Non-pigmented ciliary epithelial cell (primary cell): ENCODE measurements at places on chromosomes 2 and 18.

- no peak for DNase-seq
These were observed 55.2 kb downstream of the RASGRP3 start for GRCh38 chr2:33531549-33532059.

GRCh38 chr2:196160101-196160500, 11.3 kb downstream of the STK17B start:
- DNase-seq, result peak; percentile 88

DNA sequence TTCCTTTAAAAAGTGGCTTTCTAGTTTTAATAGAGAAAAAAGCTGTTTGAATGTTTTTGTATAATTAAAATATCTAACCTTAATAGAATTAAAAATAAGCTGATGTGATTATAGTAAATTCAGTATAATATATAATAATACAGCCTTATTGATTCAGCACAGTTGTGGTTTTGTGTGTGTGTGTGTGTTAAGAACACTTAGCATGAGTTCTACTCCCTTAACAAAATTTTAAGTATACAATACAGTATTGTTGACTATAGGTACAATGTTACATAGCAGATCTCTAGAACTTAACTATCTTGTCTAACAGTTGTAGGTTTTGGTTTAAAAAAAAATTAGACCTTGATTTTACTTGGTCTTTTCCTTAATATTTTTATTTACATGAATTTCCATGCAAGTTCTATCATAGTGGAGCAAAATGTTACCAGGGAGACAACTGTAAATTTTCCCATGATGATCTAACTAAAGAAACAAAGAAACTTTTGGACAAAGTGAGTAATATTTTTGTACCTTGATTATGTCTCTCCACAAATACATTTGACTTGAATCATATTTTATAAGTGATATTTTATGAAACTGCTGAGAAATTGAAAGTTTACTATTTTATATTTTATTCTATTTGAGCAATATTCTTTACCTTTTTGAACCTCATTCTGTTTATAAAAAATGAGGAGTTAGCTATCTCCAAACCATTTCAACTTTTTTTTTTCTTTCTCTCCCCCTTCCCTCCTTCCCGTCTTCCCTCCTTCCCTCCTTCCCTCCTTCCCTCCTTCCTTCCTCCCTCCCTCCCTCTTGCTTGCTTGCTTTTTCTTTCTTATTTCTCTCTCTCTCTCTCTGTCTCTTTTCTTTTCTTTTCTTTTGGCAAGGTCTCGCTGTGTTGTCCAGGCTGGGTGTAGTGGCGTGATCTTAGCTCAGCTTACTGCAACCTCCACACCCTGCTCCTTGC, 46.3 kb downstream of the ZC3H6 start:
- DNase-seq, result peak; percentile 20

GRCh38 chr2:101608408-101609310, 88.8 kb upstream of the MAP4K4 start:
- no peak for DNase-seq

- DNase-seq, result no peak
These were observed 497.2 kb downstream of the THSD7B start for GRCh38 chr2:137262594-137262993.

- DNase-seq, result no peak
These were observed 2.0 kb downstream of the XPO1 start for GRCh38 chr2:61536180-61536571.

DNA sequence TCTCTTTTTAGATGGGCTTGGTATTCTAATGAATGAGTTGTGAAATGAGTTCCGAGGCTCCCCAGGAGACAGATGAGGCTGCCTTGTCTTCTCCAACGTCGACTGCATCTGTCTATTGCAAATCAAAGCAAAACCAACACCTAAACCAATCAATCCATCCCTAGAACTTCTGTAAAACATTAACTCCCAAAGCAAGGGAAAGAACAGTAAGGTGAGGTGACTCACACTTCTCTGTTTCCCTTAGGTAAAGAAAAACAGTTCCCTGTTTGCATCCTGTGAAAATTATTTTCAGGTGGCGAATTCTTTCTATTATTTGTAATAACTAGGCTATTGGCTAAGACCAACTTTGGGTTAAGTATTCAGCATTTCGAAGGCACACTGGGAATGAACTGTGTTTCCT, 249.4 kb downstream of the EPHA4 start:
- DNase-seq, result no peak

GRCh38 chr2:55932843-55933242, 9.3 kb upstream of the EFEMP1 start:
- no peak for DNase-seq

GRCh38 chr2:71460595-71461303, 7.4 kb downstream of the DYSF start:
- DNase-seq, result no peak

DNA sequence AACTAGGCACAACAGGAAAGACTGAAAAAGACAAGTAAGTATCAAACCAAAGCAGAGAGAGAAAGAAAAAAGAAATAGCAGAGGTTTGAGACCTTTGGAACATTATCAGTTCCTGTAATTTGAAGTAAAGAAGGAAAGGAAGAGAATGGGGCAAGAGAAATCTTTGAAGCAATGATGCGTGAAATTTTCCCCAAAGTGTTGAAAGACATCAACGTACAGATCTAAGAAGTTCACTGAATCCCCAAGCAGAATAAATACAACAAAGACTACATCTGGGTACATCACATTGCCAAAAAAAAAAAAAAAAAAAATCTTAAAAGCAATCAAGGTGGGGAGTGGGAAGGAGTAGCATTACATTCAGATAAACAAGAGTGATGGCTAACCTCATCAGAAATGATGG, 6.0 kb upstream of the SLC30A6 start:
- no peak for DNase-seq

DNA sequence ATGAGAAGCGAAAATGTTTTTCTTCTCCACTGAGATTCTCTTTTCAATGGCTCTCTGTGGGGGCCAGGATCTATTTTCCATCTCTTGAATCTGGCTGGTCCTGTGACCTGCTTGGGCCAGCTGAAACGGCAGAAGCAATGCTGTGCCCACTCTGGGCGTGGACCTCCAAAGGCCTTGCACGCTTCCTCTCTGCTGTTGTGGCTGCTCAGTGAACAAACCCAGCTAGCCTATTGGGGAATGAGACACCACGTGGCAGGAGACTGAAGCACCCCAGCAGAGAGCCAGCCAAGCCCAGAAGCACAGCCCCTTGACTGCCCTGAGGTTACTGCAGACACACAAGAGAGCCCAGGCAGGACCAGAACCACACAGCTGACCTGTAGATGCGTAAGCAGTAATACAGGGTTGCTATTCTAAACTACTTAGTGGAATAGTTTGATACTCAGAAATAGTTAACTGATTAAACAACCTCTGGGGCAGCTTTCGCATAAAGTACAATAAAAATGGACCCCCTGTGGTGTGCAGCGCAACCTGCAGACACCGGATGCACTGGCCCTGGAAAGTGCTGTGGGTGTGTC, 221.7 kb upstream of the SH3BP4 start:
- no peak for DNase-seq

DNA sequence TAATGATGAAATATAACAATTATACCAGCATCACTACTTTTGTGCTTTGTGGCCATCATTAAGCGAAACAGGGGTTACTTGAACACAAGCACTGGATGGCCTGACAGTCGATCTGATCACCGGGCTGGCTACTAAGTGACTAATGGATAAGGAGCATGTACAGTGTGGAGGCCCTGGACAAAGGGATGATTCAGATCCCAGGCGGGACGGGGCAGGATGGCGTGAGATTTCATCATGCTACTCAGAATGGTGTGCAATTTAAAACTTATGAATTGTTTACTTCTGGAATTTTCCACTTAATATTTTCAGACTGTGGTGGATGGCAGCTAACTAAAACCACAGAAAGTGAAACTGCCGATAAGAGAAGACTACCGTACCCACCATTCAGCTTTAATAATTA, 7.0 kb upstream of the CLIP4 start:
- no peak for DNase-seq
